A549 treated with DMSO at 1 μM for 4 hours (cell line): ENCODE measurements at places on chromosomes 2 and 18. TPM values are rescaled to one million over a fixed set of nuclear protein-coding genes. Genes with fewer than 3 reads are reported as not detected.

SLC4A5 gene
- 0.18 to 0.41 TPM (median 0.28 TPM) in 5 replicates for total RNA-seq

AQP12B gene
- not detected in 5 replicates for total RNA-seq

ELP2 gene
- 36.9 to 43.3 TPM (median 37.9 TPM) in 5 replicates for total RNA-seq

DSC1 gene
- not detected in 5 replicates for total RNA-seq

CCDC121 gene
- total RNA-seq: 2.8 to 4.1 TPM (median 3.6 TPM) in 5 replicates

SERPINB3 gene
- total RNA-seq: 0.10 to 0.18 TPM (median 0.13 TPM) in 4 of 5 replicates, not detected in the other

TWIST2 gene
- 10.1 to 20.6 TPM (median 18.8 TPM) in 5 replicates for total RNA-seq

RSAD2 gene
- total RNA-seq: 0.15 to 0.62 TPM (median 0.34 TPM) in 5 replicates

MARCO gene
- 0.05 to 0.12 TPM (median 0.08 TPM) in 4 of 5 replicates, not detected in the other for total RNA-seq

CFC1 gene
- total RNA-seq: not detected in 5 replicates

MPP4 gene
- total RNA-seq: 0.08 TPM in 2 of 5 replicates, not detected in the others

SERPINB12 gene
- total RNA-seq: not detected in 5 replicates

ZNF532 gene
- total RNA-seq: 22.3 to 29.1 TPM (median 25.9 TPM) in 5 replicates

MTERF4 gene
- 24.6 to 34.8 TPM (median 25.9 TPM) in 5 replicates for total RNA-seq

RGPD3 gene
- total RNA-seq: 0.12 to 0.28 TPM (median 0.16 TPM) in 5 replicates

UGT1A10 gene
- total RNA-seq: 0.05 to 0.26 TPM (median 0.10 TPM) in 3 of 5 replicates, not detected in the others

ANO7 gene
- 1.9 to 2.6 TPM (median 2.1 TPM) in 5 replicates for total RNA-seq

LOXHD1 gene
- total RNA-seq: not detected in 5 replicates

B3GNT7 gene
- total RNA-seq: 1.1 to 2.3 TPM (median 1.6 TPM) in 5 replicates

TFPI gene
- 41.4 to 72.0 TPM (median 62.0 TPM) in 5 replicates for total RNA-seq

KCNIP3 gene
- 0.89 to 2.1 TPM (median 1.6 TPM) in 5 replicates for total RNA-seq

PNPT1 gene
- 32.8 to 70.3 TPM (median 39.8 TPM) in 5 replicates for total RNA-seq

COL4A3 gene
- 0.40 to 1.0 TPM (median 0.72 TPM) in 5 replicates for total RNA-seq

CDK15 gene
- not detected in 5 replicates for total RNA-seq

VWA3B gene
- 0.10 TPM in 1 of 5 replicates, not detected in the others for total RNA-seq

DQX1 gene
- 0.08 to 0.12 TPM (median 0.11 TPM) in 3 of 5 replicates, not detected in the others for total RNA-seq

CNGA3 gene
- total RNA-seq: 0.03 TPM in 1 of 5 replicates, not detected in the others

NAT8 gene
- not detected in 5 replicates for total RNA-seq

CDH7 gene
- total RNA-seq: 0.02 to 0.07 TPM (median 0.03 TPM) in 3 of 5 replicates, not detected in the others

ZAP70 gene
- total RNA-seq: 0.05 to 0.10 TPM in 2 of 5 replicates, not detected in the others

ASPRV1 gene
- 0.17 to 0.38 TPM (median 0.24 TPM) in 5 replicates for total RNA-seq

C2orf81 gene
- 3.2 to 4.4 TPM (median 3.2 TPM) in 5 replicates for total RNA-seq

STPG4 gene
- not detected in 5 replicates for total RNA-seq

MBOAT2 gene
- 26.8 to 41.8 TPM (median 35.7 TPM) in 5 replicates for total RNA-seq

CCDC74B gene
- 6.1 to 7.5 TPM (median 6.6 TPM) in 5 replicates for total RNA-seq

C2orf15 gene
- total RNA-seq: 0.41 to 0.61 TPM (median 0.52 TPM) in 5 replicates

CRYGB gene
- not detected in 5 replicates for total RNA-seq

CD28 gene
- not detected in 5 replicates for total RNA-seq

GPR75 gene
- total RNA-seq: 1.5 to 2.6 TPM (median 2.2 TPM) in 5 replicates

FKBP1B gene
- 8.8 to 9.6 TPM (median 9.4 TPM) in 5 replicates for total RNA-seq

CAB39 gene
- 46.2 to 63.4 TPM (median 58.5 TPM) in 5 replicates for total RNA-seq

EPHA4 gene
- 0.37 to 1.2 TPM (median 0.72 TPM) in 5 replicates for total RNA-seq

PARD6G gene
- total RNA-seq: 1.8 to 3.3 TPM (median 3.1 TPM) in 5 replicates

POTEI gene
- total RNA-seq: 0.01 TPM in 1 of 5 replicates, not detected in the others

PDE11A gene
- total RNA-seq: 0.21 to 0.99 TPM (median 0.40 TPM) in 5 replicates
